ENCODE measurements at places on chromosomes 12 and 14.

- no peak for DNase-seq
Measured at GRCh38 chr14:54347044-54347443, 49.8 kb upstream of the CDKN3 start.

GRCh38 chr12:64739778-64740177 lies 19.4 kb downstream of the GNS start:
- DNase-seq = no peak

DNA sequence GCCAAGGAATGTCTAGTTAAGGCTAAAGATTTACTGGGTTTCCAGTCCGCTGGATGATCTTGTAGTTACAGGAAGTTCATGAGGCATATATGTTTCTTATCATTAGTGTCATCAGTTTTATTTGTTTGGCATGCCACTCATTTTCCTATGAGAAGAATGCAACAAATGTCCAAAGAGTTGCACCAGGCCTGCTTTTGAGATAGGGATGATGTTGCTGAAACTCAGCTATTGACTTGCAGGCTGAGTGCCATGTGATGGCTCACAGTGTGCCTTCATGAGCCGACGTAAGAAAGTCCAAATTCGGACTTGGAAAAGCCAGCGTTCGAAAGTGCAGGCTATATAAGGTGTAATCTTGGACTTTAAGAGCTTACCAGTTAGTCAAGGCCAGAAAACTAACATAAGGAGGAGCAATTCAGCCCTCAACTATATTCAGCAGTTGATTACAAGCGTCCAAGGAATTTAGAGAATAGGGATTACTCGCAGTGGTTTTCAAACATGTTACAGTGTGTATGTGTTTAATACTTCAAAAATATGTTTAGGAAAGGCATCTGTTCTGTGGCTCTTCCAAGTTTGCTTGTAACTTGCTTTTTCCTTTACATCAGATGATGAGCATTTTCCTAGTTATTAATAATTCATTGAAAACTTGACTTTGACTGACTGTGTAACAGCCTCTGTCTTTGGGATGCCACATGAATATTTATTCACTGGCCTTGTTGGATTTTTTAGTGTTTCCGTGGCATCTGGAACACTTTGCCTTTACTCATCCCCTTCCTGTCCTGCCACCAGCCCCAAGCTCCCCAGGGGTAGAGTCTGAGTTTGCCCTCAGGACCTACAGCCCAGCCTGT lies 101.3 kb downstream of the LGMN start:
- no peak for DNase-seq

- no peak for DNase-seq
Measured at GRCh38 chr12:113273053-113273725, 51.9 kb downstream of the TPCN1 start.

DNA sequence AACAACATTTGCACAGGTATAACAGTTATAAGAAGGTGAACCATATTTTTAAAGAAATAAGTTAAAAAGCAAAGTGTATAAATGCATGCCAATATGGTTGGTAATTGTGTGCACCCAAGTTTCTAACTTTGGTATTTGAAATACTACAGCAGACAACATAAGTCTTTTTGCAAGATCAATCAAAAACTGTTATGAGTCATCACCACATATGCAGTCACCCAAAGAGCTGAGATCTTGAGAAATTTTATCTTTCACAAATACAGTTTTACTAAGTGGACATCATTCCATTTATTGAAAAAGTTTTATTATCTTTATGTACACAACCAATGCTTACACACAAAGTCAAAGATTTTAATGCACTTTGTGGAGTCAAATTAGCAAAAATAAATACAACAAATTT lies 7.0 kb upstream of the ACSS3 start:
- DNase-seq = no peak

DNA sequence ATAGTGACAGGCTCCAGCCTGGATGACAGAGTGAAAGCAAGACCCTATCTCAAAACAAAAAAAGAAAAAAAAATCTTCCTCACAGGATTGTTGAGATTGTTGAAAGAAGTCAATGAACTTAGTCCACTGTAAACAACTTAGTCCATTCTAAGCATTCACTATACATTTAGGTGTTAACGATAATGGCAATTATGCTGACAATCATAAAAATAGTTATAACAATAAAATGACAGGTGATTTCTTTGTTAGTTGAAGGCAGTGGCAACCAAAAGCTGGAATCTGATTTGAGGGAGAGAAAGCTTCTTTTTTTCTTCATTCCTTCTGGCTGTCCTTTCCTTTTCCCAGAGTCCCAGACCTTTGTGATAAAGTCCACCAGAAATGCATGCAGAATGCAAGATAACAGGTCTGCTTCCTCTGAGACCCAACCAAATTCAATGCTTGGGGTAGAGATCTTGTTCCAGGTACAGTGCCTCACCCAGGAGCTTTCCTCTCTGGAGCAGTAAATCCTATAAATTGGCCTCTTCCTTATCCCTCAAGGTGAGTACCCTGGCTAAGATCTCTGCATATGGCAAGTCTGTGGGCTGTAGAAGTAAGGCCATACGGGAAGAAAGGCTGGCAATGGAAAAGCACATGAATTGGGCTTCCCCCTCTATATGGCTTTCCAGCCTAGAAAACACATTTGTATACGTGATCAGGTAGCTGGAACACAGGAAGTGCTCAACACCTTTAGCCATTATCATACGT lies 52.5 kb downstream of the PAX9 start:
- DNase-seq = no peak
